Kidney epithelial cell (primary cell): ENCODE measurements at places on chromosomes 12 and 14.

- no peak for DNase-seq
These were observed 36.2 kb downstream of the ETV6 start for GRCh38 chr12:11685716-11686115.

- no peak for DNase-seq
These were observed 386.7 kb downstream of the DAD1 start for GRCh38 chr14:22202313-22202712.

DNA sequence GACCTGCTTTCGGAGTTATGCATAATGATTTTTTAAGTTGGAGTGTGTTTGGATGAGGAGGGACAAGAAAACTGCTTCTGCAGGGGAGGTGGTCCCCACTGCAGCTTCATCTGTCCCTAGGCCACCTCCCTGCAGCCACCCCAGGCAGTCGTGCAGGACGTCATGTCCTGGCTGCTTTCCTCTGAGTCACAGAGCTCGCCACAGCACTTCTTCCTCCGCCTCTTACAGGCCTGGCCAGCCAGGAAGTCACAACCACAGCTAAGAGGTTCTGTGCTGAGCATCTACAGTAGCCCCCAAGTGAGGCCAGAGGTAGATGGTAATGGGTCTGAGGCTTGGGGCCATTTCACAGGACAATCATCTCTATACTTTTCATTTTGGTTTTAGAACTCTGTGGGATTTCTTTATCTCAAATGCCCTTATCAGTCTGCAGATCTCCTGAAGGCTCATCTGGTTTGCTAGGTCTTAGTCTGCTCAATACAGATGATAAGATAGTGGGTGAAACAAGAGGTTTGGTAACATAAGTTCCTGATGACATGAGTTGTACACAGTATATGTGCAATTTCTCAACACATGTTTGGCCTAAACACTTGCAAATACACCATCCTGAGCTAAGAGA, 106.4 kb downstream of the ARF6 start:
- no peak for DNase-seq

DNA sequence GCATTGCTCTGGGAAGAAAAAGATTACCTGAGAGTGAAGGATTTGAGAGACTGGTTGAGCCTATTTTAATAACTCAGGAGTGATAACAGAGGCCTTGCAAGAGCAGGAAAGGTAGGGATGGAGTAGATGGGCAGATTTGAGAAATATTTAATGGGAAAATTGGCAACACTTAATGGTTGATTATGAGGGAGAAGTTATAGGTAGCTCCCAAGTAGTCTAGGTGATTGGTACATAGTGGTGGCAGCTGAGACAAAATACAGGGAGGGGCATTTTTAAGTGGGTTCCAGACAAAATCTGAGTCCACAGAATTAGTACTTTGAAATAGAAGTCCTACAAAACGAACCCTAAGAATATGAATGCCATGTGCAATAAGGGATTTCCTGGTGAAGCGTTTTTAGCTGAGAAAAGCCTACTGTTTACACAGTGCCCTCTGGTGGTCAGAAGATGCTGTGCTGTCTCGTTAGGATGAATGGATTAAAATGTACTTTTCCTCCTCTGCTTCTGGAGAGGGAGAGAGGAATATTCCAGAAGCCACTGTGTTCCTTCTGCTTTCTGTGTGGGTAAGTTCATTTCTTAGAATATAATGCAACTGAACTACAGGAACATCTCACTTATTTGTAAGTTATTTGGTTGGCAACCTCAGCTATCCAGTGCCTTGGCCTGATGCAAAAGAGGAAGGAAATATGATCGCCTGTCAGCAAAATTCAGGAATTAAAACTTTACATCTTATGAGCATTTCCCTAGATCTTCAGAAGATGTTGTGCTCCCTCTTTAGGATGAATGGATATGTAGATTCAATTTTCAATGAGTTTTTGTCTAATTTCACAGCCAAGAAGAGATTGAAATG, 6.5 kb downstream of the ZBTB1 start:
- DNase-seq: no peak

DNA sequence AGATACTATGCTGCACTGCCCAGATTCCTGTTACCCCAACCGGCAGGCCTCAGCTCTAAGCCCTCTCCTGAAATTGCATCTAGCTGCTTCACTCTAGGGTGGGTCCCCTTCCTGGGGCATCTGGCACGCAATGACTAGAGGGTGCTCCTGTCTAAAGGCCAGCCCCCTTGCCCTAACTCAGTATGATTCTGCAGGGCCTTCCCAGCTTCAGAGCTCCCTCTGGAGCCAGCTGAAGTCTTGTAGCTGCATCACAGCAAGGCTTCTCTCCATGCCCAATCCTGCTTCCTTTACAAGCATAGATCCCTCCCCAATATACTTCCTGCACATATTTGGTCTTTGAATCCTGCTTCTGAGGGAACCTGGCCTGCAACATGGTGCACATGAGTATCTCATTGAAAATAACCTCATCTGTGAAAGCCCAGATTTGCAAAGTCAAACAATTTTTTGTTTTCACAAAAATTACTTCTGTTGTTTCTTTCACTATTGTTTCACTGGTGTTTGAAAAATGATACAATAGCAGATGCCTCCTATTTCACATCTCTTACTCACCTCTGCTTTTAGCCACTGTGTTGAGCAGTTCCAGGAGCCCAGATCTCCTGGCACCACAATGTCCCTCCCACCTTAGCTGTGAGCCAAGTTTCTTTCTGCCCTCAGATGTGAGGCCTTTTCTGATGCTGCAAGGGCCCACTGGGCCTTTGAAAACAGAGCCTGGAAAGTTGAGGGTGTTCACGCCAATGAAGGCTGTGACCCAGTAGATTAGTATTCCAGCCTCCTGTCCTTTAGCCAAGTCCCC, 169.5 kb upstream of the EGLN3 start:
- no peak for DNase-seq

- no peak for DNase-seq
These were observed 165.4 kb downstream of the FLRT2 start for GRCh38 chr14:85695300-85695699.

- no peak for DNase-seq
These were observed 27.0 kb downstream of the MSRB3 start for GRCh38 chr12:65305346-65305950.

DNA sequence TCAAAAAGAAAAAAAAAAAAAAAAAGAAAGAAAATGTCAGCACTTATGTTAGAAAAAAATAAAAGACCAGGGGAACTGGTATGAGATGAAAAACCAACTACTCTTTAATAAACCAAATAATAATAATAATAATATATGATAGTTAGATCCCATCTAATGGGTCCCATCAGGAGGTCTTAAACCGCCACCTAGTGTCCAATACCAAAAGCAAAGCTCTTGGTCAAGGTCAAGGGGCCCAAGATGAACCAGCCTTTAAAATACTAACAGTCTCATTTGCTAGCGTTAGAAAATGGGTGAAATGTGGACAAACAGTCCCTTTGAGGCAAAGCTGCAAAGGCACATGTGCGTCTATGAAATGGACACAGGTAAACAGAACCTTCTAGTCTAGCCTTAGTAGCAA, 12.3 kb downstream of the BRAP start:
- no peak for DNase-seq

- no peak for DNase-seq
These were observed 60.4 kb upstream of the ARID2 start for GRCh38 chr12:45669093-45669492.

DNA sequence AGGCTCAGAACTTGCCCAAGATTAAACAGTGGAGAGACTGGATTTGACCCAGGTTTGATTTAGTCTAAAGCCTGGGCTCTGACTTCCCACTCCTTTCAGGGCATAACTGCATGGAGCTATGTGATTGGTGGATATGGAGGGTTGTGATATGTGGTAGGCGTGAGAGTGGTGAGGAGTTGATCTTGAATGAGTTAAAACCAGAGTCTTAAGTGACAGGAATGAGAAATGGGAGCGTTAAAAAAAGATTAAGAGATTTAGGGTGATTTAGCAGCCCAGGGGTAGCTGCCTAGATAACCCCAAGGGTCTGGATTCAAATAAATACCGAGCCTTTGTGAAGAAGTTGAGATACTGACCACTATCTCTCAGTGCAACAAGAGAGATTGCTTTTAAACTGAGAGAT, 8.4 kb downstream of the SYNDIG1L start:
- DNase-seq: no peak

- no peak for DNase-seq
These were observed 34.5 kb upstream of the ARID2 start for GRCh38 chr12:45695035-45695434.

GRCh38 chr12:98544751-98545150, 29.4 kb downstream of the TMPO start:
- DNase-seq: no peak

GRCh38 chr14:58082011-58082410, 70.0 kb downstream of the ARMH4 start:
- DNase-seq: no peak

DNA sequence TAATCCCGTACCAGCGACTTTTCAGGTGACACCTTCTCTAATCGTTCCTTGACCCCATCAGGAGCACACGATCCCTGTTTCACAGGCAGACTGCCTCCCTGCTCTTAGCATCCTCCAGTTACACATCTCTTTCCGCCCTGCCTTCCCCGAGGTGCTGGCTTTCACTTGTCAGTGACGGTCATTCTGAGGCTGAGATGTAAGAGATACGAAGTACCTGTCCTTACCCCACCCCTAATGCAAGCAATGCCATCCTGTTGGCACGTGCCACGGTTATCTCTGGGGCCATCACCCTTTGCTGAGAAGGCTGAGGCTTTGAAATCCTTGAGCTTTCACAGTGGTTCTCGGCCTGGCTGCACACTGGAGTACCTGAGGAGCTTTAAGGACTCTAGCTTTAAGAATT, 24.4 kb downstream of the B4GALNT3 start:
- no peak for DNase-seq

DNA sequence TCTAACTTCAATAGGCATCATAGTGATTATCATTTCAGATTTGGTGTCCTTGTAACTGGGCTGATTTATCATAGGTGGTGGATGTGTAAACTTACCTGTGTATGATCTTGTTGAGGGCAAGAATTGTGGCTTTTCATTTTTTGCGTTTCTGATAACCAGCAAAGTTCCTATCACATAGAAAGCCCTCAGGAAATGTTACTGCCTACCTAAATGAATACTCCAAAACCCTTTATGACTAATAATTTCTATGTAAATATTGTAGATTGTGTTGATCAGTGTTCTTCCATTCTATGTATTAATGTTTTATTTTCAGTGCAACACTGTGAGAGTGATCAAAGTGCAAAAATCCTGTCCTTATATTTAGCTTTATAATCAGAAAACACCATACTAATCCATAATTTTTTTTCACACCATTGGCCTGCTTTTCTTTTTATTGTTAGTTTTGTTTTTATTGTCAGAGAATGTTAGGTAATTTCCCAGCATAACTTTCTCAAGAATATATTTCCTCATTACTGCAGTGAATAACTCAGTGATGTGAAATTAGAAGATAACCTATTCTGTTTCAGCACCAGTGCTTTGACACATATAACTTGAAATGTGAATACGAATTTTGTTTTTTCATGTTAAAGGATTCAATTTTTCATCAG, 94.1 kb downstream of the GPHN start:
- DNase-seq: no peak

DNA sequence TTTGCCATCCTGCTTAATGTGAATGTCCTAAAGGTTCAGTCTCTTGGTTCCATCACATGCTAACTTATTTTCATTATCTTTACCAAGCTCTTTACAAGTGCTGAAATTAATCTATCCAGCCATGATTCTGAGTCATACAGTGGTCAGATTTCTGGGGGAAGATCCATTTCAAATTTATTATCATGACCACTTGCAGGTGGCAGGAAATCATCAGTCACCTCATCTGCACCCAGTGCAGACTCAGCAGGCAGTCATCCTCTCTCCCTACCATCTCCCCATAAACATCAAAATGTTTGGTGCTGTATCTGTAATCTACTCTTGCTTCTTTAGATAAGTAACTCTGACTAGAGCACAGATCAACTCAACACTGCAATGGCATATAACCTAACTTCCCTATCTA, 23.5 kb downstream of the ATG14 start:
- DNase-seq: no peak

GRCh38 chr12:108756421-108756820, 25.1 kb upstream of the CORO1C start:
- no peak for DNase-seq

- DNase-seq: no peak
These were observed 35.3 kb downstream of the STX2 start for GRCh38 chr12:130803702-130804101.

GRCh38 chr14:25896777-25897176, 701.1 kb downstream of the NOVA1 start:
- DNase-seq: no peak

DNA sequence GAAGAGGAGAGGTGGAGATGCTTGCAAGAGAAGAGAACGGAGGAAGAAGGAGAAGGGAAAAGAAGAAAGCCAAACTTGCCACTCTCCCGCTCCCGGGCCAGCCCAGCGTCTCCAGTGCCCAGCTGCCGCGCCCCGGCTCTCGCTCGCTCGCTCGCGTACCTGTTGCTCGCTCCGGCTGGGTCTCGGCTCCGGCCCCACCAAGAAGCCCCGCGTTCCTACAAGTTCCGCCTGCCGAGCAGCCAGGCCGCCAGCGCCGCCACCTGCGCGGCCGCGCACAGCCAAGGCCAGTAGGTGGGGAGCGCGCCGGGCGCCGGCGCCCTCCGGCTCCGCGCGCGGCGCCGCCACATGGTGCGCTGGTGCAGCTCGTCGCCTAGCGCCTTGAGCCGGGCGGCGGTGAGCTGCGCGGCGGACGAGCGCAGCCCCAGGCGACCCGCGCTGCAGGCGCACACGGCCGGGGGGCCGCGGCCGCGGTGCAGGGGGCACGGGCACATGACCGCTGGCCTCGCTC, 370 bp downstream of the HRK start:
- no peak for DNase-seq

GRCh38 chr12:109967383-109968031, 28.7 kb downstream of the GIT2 start:
- no peak for DNase-seq

GRCh38 chr14:39851202-39851601, 419.0 kb upstream of the FBXO33 start:
- no peak for DNase-seq

- DNase-seq: peak; percentile 72
These were observed 58.2 kb upstream of the FLRT2 start for GRCh38 chr14:85471744-85472143.

GRCh38 chr12:89672589-89672979, 36.1 kb downstream of the ATP2B1 start:
- no peak for DNase-seq

DNA sequence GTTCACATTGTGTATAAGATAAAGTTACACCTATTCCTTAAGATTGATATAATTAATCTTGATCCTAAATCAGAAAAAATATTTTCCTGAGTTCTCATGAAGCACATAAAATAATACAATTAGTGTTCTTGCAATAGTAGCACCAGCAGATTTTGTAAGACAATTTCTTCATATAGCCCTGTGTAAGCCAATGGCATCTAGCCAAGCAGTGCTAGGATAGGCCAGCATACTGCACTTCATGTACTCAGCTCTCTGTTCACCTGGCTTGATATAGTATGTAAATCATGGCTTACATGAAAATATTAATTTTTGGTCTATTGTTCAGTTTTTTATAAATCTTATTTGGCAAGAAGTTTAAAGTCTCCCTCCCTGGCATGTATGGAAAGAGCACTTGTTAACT, 1.9 kb downstream of the KLRF2 start:
- DNase-seq: no peak

DNA sequence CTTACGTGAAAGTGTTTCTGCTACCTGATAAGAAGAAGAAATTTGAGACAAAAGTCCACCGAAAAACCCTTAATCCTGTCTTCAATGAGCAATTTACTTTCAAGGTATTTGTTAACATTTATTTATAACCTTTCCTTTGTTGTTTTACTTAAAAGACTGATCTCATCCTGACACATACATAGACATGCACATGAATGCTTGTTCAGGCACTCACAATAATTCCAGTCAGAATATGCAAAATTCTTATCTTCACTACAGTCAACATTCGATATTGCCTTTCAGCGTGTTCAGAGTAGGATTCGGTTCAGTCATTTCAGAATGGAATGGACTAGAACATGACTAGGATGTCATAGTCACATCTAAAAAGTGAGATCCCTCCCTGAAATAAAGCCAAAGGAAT, 394.6 kb downstream of the PAWR start:
- DNase-seq: no peak
